Stimulated activated CD8-positive, alpha-beta memory T cell treated with anti-CD3 and anti-CD28 coated beads, Interleukin-7, amount 100 ng/mL, for 4 hours (primary cell): ENCODE measurements at places on chromosomes 6 and 20.

DNA sequence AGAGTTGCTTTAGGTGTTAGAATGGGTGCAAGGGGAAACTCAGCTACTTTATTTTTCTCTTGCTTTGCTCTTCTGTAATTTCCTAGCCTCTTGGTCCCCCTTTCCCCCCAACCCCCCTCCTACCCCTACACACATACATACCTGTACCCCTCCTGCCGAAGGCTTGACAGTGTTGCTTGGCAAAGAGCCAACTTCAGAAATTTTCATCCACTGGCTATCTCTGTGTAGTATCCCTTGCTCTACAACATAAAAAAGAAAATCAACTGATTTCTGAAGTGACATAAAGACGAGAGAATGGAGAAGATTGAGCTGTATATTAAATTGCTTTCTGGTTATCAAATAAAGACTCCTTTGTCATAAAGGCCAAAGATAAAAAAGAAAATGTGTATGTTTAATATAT, 498.1 kb upstream of the SOX4 start:
- no peak for DNase-seq

GRCh38 chr6:109595998-109596397, 95.0 kb downstream of the AK9 start:
- no peak for DNase-seq

DNA sequence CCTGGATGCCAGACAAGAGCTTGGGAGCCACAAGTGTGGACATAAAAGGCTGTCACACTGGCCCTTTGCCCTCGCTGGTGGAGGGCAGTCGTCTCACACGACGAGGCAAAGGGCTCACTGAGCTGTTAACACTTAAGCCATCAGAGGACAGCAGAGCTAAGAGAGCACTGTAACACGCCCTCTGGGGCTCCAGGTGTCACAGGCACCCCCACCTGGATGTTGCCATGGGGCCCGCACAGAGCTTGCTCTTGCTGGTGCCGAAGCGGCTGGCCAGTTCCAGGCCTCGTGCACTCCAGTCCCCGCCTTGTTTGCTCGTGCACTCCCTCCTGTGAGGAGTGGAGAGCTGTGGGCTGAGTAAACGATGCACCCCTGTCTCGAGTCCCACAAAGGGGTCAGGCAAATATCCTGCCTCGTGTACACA, 37.4 kb downstream of the SLC35D3 start:
- DNase-seq: no peak

GRCh38 chr6:56050530-56051201, 175.3 kb upstream of the BMP5 start:
- DNase-seq: no peak

DNA sequence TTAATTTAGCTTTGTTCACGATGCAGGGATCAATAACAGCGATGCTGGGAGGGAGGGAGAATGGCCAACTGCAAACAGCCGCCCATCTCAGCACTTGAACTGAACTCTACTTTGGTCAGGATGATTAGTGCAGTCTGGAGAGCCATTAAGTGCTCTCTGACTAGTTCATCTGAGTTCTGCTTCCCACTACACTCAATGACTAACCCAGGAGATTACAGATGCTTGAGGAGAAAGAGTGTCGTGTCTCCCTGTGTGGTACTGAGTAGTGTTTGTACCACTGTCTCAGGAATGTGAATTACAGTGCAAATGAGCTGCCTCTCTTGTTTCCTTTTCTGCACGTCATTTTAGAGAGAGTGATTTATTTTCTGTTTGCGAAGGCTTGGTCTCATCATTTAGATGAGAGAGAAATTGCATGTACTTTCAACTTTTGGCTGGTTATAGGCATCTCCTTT, 23.5 kb downstream of the CARMIL1 start:
- DNase-seq: no peak

DNA sequence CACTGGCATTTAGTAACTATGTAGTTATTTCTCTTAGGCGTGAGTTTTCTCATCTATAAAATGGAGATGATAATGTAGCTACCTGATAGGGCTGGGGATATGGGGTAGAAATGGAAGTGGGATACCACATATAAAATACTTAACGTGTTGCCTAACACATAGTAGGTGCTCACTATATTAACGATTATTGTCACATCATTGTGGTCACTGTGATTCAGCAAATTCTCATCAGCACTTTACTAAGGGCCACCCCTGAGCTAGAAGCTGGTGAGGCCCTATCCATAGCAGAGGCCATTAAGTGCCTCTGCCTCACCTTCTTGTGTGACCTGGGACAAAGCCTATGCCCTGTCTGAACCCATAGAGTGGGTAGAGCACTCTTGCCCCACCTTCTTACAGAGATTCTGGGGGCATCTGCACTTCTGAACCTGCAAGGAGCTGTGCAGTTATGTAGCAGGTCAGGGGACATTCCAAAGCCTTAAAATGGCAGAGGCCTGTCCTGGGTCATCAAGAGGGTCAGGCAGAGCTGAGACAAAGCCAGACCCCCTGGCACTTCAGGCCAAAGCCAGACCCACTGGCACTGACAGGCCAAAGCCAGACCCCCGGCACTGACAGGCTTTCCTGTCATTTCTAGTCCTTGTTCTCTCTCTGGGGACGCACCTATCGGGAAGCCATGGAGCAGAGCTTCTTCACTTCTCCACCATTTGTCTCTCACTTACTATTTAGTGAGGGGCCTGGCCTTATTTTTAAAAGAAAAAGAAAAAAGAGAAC, 7.0 kb upstream of the RIMS4 start:
- no peak for DNase-seq

DNA sequence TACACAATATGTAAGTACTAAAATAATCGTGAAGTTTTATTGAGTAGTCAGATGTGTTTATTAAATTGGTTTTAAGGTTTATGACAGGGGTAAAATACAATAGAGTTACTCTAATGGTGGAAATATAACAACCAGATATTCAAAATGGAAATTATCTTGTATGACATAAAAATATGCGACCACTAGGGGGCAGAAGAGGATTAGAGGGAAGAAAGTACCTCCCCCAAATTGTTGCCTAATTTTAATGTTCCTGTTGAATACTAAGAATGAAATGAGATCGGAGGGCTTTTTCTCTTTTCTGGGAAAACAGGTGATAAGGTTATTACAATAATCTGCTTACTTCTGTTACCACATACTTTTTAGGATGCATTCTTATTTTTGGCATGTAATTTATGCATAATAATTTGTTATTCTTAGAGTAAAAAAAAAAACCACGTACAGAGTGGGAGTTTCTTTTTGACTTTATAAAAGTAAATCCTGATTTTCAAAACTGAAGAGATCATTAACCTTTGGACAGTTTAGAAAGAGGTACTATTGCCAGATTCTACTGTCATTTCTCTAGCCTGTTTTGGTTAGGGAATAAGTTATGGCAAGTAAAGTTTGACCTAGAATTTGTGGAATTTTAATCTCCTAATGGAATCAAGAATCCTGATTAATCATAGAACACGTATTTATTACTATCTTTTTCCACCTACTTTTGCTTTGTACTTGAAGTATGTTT, 159.2 kb downstream of the CD109 start:
- no peak for DNase-seq

DNA sequence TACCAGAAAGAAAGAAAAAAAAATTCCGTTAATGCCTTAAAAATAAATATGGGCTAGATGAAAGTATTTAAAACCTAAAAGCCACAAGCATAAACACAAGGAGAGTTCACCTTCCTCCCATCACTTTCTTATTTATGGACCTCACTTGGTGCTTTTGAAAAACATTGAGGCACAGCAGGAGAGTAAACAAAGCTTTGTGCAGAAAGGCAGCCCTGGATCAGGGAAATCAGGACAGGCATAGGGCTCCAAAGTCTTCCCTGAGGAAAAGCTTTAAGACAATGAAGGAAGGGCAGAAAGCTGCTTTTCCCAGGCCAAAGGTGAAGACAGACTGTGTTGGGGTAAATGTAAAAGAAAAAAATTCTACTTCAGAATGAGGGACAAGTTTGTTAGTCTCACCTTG, 207.9 kb downstream of the CLVS2 start:
- DNase-seq: no peak

DNA sequence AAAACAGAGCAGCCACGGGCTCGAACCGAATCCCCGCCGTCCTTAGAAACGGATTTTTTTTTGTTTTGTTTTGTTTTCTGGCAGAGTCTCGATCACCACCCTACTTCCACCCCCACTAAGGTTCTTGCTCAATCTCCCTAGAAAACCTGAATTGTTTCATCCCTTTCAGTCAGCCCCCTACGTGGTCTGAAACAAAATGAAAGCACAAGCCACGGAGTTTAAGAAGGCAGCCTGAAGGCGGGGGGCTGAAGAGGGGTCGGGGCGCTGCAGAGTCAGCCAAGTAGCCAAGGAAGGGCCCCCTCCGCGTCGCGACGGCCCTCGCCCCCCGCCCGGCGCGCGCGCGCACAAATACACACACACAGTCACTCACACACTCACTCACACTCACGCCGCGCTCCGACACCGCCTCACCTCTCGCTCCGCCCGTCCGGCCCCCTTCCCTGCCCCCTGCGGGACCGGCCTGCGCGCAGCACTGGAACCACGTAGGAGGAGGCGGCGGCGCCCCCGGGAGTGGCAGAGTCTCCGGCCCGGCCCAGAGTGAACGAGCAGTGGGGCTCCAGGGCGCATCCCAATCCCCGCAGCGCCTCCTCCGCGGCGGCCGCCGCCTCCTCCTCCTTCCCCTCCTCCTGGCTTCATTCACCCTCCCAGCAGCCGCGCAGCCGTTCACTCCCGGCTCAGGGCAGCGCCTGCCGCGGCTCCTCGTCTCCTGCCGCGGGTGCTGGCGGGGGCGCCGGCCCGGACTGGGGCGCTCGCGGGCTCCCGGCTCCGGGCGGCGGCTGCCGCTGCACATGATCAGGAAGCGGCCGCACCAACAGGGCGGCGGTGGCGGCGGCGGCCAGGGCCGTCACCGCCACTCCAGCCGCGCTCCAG, 1.4 kb downstream of the ATXN1 start:
- peak; percentile 75 for DNase-seq

DNA sequence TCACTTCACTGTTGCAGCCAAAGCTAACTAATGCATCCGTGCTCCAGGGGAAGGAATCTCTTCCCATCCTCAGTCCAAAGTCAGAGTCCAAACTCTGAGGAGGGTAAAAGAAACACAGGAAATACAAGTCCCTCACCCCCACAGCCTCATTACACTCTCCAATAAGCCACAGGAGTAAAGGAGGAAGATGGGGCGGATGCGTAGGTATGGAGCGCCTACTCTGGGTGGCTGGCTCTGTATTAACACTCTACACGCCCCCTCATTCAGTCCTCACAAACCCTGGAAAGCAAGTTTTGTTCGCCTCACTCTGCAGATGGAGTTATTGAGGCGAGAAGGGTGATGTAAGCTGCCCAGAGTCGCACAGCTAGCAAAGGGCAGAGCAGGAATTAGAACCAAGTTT, 242.9 kb downstream of the NRN1 start:
- DNase-seq: no peak

DNA sequence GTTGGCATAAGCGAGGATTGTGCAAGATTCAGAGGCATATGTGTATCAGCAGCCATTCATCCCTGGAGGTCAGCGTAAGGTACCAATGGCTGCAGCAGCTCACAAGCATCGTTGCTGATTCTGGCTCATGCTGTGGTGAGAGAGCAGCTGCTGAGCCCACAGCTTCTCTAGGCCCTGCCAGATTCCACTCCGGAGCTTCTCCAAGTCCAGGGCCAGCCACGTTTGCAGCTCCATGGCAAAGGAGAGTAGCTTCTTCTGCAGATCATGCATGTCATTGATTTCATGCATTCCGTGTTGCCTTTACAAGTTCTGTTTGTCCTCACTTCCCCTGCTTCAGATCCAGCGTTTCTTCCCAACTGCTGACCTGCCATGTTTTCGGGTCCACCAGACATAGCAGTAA, 474.8 kb upstream of the ID4 start:
- DNase-seq: no peak

GRCh38 chr6:221531-222349, 70.5 kb upstream of the DUSP22 start:
- DNase-seq: no peak

- DNase-seq: no peak
Measured at GRCh38 chr6:53796451-53796780, 1.6 kb downstream of the LRRC1 start.

GRCh38 chr20:62163485-62163865, 19.4 kb upstream of the MTG2 start:
- DNase-seq: no peak

DNA sequence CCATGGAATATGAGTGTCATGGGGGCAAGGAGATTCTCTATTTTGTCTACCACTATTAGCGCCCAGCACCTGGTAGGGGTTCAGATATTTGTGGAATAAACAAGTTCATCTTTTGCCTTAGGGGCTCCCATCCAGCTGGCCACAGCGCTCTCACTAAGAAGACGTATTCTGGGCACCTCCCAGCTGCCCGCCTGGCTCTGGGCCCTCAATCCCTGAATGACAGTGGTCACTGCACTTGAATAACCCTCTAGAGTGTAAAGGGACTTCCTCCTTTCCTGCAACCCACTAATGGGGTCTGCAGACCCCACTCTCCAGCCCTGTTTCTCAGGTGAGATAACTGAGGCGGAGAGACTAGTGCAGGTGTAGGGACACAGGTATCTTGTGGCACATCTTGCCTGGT, 36.2 kb downstream of the SNX5 start:
- DNase-seq: no peak

GRCh38 chr6:1781152-1781816, 171.6 kb downstream of the FOXC1 start:
- DNase-seq: no peak

GRCh38 chr20:49115564-49115963, 69.5 kb downstream of the CSE1L start:
- no peak for DNase-seq

GRCh38 chr6:29796026-29796425, 31.6 kb upstream of the HLA-G start:
- DNase-seq: no peak

DNA sequence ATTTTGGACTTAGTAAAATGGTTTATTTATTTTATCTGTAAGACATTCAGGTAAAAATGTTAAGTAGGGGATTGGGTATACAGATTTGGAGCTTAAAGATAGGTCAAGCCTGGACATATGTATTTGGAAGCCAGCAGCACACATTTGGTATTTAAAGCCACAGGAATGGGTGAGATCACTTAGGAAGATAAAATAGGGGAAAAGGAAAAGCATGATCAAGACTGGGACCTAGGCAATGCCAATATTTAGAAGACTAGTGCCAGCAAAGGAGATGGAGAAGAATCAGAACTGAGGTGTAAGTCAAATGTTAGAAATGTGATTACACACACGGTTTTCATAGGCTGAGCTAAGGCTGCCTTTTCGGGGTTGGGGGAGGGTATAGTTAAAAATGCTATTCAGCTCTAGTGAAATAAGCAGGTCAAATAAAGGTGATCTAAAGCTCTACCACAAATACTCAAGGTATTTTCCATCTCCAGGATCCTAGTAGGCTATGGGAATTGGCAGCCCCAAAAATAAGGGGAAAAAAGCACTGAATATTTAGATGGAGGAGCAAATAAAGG, 20.6 kb downstream of the SLC2A12 start:
- no peak for DNase-seq

DNA sequence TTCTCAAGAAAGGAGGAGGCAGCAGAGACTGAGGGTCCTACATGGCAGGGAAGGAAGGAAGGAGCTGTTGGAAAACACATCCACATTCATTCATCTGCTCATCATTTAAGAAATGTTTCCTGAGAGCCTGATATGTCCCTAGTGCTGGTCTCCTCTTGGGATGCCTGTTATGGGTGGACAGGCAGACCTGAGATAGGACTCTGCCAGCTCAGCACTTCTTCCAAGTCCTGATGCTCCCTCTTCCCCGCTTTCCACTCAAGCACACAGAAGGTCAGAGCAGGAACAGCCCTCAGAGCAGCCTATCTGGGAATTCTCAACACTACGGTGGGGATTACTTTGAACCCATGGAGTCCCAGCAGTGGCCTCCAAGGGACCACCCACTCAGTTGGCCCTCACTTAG, 8.0 kb upstream of the SIRPD start:
- DNase-seq: no peak
